ENCODE measurements at places on chromosomes 6 and 20.
A peak's percentile ranks its signal among the peaks of the same experiment; 100 is the strongest.

DNA sequence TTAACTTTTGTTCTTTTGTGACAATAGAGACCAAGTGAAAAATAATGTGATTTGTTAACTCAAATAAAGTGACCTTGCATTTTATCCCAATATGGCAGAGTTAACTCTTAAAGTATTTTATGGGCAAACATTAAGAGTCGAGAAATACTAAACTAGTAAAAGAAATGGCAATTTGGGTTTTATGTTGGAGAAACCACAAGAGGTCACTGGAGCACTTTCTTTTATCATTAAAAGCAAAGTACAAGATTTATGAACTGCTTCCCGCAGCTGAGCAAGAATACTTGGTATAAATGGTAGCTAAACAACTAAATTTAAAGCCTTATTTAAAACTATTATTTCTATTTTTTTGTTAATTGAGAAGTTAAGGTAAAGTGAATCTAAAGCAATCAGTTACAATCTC, 33.5 kb upstream of the MCM9 start:
- no peak for DNase-seq
- no peak overlapping the region for H3K27ac ChIP-seq
- no peaks in the 10 kb centered on the region for H3K27me3 ChIP-seq
- no peaks in the 10 kb centered on the region for H3K36me3 ChIP-seq
- H3K4me1 ChIP-seq, result no peaks in the 10 kb centered on the region

GRCh38 chr6:148709577-148709976, 37.3 kb upstream of the UST start:
- H3K36me3 ChIP-seq, result no peaks in the 10 kb centered on the region
- no peak for DNase-seq
- H3K4me1 ChIP-seq, result no peaks in the 10 kb centered on the region
- no peak overlapping the region for H3K4me3 ChIP-seq
- H3K27ac ChIP-seq, result no peak overlapping the region

DNA sequence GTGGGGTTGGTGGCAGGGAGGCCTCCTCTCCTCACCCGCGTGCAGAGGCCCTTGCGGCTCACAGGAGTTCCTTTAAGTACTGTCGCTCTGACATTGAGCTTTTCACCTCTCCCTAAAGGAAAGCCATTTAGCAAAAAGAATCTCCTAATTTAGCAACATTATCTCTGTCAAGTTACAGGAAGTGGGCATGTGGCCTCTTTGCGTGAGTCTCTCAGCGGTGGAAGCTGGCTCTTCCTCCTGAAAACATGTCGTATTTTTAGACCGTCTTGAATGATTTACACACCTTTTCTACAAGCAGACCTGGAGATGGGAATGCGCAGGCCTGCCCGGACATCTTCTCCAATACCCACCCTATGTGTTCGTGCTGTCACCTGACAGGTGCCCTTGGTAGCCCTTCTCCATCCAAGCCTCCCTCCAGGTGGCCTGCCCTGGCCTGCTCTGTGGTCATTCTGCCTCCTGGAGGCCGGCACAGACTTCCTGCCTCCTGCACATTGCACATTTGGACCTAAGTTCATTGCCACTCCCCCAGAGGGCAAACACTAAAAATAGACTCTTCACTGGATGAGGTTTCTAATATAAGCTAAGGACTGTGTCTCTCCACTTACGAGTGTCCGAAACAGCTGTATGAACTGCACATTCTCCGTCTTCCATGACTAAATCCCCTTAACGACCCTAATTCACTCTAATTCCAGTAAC, 18.5 kb upstream of the PHACTR3 start:
- DNase-seq, result no peak
- no peaks in the 10 kb centered on the region for H3K36me3 ChIP-seq
- no peak overlapping the region for H3K27ac ChIP-seq
- H3K4me1 ChIP-seq, result no peaks in the 10 kb centered on the region

DNA sequence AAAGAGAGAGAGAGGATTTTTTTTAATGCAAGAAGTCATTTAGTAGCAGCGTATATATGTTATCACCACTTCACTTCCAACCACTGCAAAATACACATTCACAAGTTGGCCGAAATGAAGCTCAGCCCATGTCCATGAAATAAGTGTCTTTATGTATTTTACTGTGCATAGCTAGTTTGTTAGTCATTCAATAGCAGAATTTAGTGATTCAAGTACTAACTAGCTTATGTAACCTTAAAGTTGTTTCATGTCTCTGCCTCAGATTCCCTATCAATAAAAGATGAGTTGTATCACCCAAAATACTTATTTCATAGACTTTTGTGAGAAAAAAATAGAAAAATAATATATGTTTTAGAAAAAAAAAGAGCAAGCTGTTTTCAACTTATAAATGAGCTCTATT, 153.7 kb upstream of the PRDM1 start:
- H3K27me3 ChIP-seq, result no peaks in the 10 kb centered on the region
- H3K36me3 ChIP-seq, result no peaks in the 10 kb centered on the region

- H3K4me3 ChIP-seq, result no peak overlapping the region
- no peak overlapping the region for H3K27ac ChIP-seq
- H3K36me3 ChIP-seq, result no peaks in the 10 kb centered on the region
- DNase-seq, result no peak
These were observed 703.7 kb downstream of the MAFB start for GRCh38 chr20:39985271-39985827.

- H3K36me3 ChIP-seq, result peaks cover 23% of the 10 kb centered on the region
- no peaks in the 10 kb centered on the region for H3K27me3 ChIP-seq
- no peak for DNase-seq
- H3K4me1 ChIP-seq, result peaks cover 81% of the 10 kb centered on the region
- H3K27ac ChIP-seq, result peak overlapping the region; percentile 92
These were observed 25.9 kb upstream of the EFHC1 start for GRCh38 chr6:52394251-52394666.

DNA sequence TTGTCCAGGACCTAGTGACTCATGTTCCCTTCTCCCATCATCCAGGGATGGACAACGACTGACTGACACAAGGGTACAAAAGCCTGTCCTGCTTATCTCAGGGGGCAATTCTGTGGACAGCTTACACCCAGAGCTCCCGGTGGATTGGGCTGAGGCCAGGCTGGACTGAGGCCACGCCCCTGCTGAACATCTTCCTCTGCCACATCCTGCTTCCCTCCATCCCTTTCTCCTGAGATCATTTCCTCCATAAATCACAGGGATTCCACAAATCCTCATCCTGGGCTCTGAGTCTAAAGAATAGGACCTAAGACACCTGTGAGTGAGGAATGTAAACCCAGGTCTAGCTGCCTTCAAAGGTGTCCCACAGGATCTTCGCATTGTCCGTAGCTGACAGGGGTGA, 30.4 kb upstream of the RNF24 start:
- H3K36me3 ChIP-seq, result peaks cover 4% of the 10 kb centered on the region
- H3K27me3 ChIP-seq, result no peaks in the 10 kb centered on the region
- no peak overlapping the region for H3K4me3 ChIP-seq
- no peak overlapping the region for H3K27ac ChIP-seq
- H3K4me1 ChIP-seq, result no peaks in the 10 kb centered on the region
- no peak for DNase-seq

GRCh38 chr6:40479706-40480105, 107.5 kb downstream of the LRFN2 start:
- peaks cover 10% of the 10 kb centered on the region for H3K36me3 ChIP-seq
- H3K27me3 ChIP-seq, result no peaks in the 10 kb centered on the region
- H3K27ac ChIP-seq, result peak overlapping the region; percentile 88
- no peak for DNase-seq

DNA sequence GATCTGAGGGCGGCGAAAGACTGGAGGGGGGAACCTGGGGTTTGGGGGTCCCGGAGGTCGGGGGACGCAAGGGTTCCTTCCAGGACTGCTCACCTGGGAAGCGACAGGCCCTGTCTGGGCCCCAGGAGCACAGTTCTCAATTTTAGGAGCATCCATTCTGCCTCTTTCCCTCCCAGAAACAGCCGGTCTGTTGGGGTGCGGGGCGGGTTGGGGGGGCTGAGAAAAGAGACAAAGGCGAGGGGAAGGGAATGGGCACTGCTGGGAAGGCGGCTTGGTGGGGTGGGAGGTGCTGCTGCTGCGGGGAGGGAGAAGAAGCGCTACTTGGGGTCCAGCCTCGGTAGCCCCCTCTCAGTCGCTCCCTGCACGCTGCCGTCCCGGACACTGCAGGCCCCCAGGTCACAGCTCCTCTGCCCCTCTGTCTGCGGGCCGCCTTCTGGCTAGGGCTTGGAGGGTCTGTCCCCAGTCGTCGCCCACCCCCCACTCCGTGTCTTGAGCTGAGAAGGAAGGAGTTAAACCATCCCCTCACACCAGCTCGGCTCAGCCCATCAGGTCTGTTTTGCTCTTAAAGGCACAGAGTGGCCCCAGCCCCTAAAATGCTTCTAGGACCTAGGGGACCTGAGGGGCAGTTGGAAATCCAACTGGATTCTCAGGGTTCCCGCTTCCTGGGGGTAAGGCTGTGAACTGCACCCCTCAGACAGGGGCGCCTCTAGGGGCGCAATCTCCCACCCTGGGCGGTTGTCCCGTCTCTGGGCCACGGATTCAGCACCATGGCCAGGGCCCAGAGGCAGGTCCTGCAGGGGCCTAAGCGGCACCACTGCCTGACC, 690 bp downstream of the GDAP1L1 start:
- no peak overlapping the region for H3K4me3 ChIP-seq
- H3K36me3 ChIP-seq, result no peaks in the 10 kb centered on the region
- peaks cover 35% of the 10 kb centered on the region for H3K27me3 ChIP-seq
- no peak overlapping the region for H3K27ac ChIP-seq
- DNase-seq, result no peak

DNA sequence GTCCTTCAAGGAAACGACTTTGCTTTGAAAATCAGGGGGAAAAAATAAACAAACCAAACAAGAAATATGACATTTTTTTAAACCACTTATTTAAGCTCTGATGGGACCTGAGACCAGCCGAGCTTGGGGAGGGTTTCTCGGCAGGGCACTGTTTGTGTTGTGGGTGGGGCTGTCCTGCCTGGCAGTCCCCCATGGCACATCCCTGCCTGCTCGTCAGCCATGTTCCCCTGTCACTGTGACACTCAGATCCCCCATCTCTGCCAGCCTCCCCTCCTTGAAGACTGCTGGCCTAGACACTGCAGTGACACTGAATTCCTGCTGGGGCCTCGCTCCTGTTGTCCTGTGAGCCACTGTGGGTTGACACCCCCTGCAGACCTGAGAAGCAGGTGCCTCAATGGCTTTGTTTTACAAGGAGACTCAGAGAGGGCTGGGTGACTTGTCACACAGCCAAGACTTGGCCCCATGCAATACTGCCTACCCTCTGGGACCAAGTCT, 95.1 kb upstream of the PTPN1 start:
- peaks cover 2% of the 10 kb centered on the region for H3K36me3 ChIP-seq
- H3K4me3 ChIP-seq, result no peak overlapping the region
- H3K27me3 ChIP-seq, result peaks cover 42% of the 10 kb centered on the region
- H3K4me1 ChIP-seq, result no peaks in the 10 kb centered on the region
- no peak overlapping the region for H3K27ac ChIP-seq

DNA sequence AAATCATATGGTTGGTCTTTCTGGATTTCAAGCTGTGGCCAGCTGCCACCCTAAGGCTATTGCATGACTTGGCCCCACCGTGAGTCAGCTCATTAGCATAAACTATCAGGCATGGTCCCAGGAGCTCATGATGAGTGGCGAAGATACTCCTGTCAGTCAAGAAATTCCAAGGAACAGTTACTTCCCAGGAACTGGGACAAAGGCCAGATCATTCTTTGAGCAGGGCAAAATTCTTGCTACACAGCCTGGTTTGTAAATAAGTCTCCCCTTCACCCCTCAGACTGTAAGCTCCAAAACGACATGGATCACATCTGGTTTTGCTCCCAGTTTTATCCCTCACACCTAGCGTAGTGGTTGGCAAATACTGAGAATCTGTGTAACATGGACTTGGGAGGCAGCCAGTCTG, 33.0 kb upstream of the KIAA1586 start:
- H3K4me3 ChIP-seq, result no peak overlapping the region
- H3K27ac ChIP-seq, result no peak overlapping the region
- H3K27me3 ChIP-seq, result peaks cover 11% of the 10 kb centered on the region
- H3K36me3 ChIP-seq, result no peaks in the 10 kb centered on the region
- DNase-seq, result no peak
- H3K4me1 ChIP-seq, result no peaks in the 10 kb centered on the region

GRCh38 chr6:13465734-13466133, 21.7 kb downstream of the GFOD1 start:
- DNase-seq, result no peak
- no peaks in the 10 kb centered on the region for H3K27me3 ChIP-seq
- peak overlapping the region; percentile 29 for H3K27ac ChIP-seq
- H3K4me1 ChIP-seq, result peaks cover 35% of the 10 kb centered on the region

GRCh38 chr20:33518071-33518470, 28.2 kb downstream of the CBFA2T2 start:
- H3K27me3 ChIP-seq, result no peaks in the 10 kb centered on the region
- H3K4me3 ChIP-seq, result no peak overlapping the region
- no peak for DNase-seq
- peaks cover 2% of the 10 kb centered on the region for H3K36me3 ChIP-seq

GRCh38 chr20:33552519-33552918, 62.6 kb downstream of the CBFA2T2 start:
- H3K36me3 ChIP-seq, result peaks cover 10% of the 10 kb centered on the region
- no peak for DNase-seq
- H3K4me1 ChIP-seq, result peaks cover 27% of the 10 kb centered on the region
- no peaks in the 10 kb centered on the region for H3K27me3 ChIP-seq

DNA sequence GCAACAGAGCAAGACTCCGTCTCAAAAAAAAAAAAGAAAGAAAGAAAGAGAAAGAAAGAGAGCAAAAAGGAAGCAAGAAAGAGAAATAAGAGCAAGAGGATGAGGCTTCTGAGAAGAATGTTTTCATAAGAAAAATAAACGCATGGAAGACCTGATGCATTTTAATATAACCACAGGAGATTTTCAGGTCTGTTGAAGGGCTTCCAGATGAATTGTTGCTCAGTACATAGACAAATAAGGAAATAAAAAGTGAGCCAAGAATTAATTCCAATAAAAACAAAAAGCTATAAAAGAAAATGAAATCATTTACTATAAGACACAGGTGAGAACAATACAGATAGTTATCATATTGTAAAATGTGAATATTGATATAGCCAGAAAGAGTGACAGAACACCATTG, 43.5 kb downstream of the PERP start:
- no peak for DNase-seq
- peaks cover 5% of the 10 kb centered on the region for H3K4me1 ChIP-seq
- no peak overlapping the region for H3K4me3 ChIP-seq
- H3K27ac ChIP-seq, result no peak overlapping the region
- H3K27me3 ChIP-seq, result peaks cover 31% of the 10 kb centered on the region

DNA sequence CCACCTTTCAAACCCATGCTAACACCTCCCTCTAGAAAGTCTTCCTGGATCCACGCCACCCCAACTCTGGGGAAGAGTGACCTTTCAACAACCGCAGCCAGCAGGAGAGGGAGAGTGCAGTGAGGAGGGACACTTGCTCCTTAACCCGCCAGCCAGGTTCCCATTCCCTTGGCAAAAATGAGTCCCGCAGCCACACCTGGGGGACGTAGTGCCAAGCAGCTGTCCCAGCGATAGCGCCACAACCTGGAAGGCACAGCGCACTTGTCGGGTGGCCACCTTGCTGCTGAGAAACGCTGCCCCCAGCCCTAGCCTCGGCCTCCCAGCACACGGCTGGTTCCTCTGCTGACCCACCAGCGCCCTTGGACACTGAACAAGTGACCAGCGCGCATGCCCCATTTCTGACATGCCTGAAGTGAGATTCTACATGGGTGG, 119.3 kb downstream of the JPH2 start:
- DNase-seq, result no peak
- no peak overlapping the region for H3K27ac ChIP-seq
- H3K4me3 ChIP-seq, result no peak overlapping the region
- H3K4me1 ChIP-seq, result peaks cover 36% of the 10 kb centered on the region
- H3K27me3 ChIP-seq, result no peaks in the 10 kb centered on the region

All from central memory CD8-positive, alpha-beta T cell (primary cell).